ENCODE measurements at places on chromosomes 3 and 15. TPM values are rescaled to one million over a fixed set of nuclear protein-coding genes. Genes with fewer than 3 reads are reported as not detected.

The SERPINI2 gene
- total RNA-seq = not detected

- DNase-seq = no peak
Observed at GRCh38 chr15:69524296-69524695, 71.7 kb downstream of the RPLP1 start.

GRCh38 chr3:138578961-138579574 is 15.0 kb downstream of the CEP70 start:
- DNase-seq = no peak

DNA sequence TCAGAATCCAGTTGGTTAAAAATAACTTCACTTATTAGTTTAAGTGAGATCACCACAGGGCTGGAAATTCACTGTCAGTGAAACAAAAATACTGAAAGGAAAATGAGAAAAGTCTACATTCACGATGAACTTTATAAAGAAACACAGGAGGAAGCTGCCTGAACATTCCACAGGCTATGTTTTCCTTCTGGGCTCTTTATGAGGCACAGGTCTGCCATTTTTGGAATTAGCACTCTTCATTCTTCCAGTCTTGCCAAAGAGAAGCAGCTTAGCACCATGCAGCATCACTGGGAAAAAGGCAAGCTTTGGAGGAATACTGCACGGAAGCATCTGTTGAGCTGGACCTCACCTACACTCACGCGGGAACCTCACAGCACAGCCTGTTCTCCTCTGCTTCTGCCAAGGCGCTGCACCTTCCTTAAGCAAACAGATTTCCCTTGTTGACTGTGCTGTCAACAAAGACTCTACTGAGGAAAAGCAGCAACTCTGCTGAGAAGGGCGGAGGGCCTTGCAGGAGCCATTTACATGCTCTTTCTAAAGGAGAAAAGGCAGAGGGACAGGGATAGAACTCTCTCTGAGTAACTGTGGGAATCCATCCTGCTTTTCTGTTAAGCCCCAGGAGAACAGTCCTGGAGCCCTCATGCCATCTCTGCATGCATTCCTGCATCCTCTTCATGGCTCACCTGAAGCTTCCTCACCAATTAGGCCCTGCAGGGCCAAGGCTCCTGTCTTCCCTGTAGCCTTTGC is 15.7 kb downstream of the SUSD5 start:
- DNase-seq = no peak

DNA sequence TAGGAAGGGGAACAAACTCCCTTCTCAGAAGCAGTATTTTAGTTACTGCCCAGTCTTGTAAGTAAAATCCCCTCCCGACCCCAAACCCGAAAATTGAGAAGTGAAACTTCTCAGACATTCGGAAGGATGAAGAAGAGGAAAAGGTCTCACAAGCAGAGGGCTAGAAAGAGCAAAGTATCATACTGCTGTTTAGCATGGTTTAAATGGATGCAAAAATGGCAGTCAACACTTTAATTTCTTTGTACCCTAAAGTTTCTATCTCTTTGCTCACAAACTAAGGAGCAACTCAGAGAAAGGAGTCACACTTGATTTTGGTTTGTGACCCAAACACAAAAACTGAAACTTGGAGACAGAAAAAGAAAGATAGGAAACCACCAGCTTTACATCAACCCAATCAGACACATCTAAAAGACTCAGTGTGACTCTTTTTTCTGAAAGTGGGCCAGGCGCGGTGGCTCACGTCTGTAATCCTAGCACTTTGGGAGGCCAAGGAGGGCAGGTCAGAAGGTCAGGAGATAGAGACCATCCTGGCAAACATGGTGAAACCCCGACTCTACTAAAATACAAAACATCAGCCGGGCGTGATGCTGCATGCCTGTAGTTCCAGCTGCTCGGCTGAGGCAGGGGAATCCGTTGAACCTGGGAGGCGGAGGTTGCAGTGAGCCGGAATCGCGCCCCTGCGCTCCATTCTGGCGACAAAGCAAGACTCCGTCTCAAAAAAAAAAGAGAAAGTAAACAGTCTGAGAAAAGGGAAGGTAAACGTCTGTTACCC is 63.2 kb upstream of the ATP11B start:
- DNase-seq = no peak

- no peak for DNase-seq
Observed at GRCh38 chr15:79180318-79180717, 89.7 kb upstream of the RASGRF1 start.

- DNase-seq = no peak
Observed at GRCh38 chr3:170470063-170471016, 51.7 kb downstream of the CLDN11 start.

DNA sequence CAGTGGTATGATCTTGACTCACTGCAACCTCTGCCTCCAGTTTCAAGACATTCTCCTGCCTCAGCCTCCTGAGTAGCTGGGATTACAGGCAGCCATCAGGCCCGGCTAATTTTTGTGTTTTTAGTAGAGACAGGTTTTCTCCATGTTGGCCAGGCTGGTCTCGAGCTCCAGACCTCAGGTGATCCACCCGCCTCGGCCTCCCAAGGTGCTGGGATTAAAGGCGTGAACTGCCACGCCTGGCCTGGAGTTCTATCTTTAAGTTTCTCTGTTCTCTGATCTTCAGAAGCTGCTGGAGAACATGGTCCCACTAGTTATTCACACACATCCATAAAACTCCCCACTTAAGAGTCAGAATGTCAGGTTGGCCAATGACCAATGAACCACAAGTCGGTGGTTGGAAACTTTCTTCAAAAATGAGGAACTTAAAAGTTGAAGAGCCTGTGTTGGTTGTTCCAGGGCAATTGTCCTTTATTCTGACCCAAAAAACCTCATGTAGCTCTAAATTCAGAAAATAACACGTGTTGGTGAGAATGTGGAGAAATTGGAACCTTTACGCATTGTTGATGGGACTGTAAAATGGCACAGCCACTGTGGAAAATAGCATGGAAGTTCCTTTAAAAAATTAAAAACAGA is 55.9 kb upstream of the PIK3CB start:
- DNase-seq = no peak

GRCh38 chr3:56622381-56622780 is 60.7 kb downstream of the TASOR start:
- no peak for DNase-seq

The PARL gene
- total RNA-seq = 79.6 TPM

DNA sequence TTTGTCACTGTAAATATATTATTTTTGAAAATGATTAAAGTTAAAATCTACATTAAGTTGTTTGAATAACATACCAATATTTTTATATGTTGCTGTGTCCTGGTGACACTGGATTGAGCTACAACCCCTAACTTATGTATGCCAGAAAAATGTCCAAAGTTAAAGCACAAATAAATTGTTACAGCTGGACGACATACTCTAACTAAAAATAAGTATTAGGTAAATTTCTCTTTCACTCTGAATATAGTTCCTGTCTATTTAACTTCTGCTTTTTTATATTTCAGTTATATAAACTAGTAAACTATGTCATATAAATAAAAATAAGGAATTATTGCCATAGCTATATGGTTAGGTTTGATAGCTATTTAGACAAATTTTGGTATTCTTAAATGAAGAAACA is 118.5 kb upstream of the SAMMSON start:
- no peak for DNase-seq

DNA sequence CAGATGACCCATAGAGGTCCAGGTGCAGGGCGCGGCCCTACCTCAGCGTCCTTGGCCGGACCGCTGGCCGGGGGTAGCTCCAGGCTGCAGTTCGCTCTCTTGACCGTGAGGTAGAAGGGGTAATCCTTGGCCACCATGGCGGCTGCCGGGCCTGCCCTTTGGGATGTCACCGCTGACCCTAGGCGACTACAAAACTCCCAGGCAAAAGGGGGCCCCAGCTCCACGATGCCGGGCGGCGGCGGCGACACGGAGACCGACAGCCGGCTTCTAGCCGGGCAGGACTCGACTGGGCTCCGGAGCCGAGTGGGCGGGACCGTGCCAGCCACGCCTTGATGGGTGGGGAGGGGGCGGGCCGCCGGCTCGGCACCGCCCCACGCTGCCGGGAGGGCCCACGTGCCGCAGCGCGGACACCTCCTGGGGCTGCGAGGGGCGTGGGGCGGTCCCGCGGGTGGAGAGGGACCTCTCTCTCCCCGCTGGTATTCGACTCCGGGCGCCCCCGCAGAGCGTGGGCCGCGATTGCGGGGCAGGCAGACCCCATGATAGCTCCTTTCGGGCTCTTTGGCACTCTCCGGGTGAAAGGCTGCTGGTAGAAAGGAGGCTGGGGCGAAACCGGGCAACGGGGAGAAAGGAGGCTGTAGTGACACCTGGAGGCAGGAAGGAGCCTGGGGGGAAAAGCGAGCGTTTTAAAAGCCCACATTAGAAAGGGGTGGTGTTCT is at the start of gene ARHGEF3:
Gene ARHGEF3 (minus strand): TSS at position 288 of the 716 bp plus-strand sequence. CDS start 151 bp downstream, at position 137.
- DNase-seq = peak; percentile 85

The P2RY12 gene
- not detected for total RNA-seq

The UROC1 gene
- total RNA-seq = not detected

- no peak for DNase-seq
Observed at GRCh38 chr3:99471353-99472323, 166.8 kb upstream of the COL8A1 start.

DNA sequence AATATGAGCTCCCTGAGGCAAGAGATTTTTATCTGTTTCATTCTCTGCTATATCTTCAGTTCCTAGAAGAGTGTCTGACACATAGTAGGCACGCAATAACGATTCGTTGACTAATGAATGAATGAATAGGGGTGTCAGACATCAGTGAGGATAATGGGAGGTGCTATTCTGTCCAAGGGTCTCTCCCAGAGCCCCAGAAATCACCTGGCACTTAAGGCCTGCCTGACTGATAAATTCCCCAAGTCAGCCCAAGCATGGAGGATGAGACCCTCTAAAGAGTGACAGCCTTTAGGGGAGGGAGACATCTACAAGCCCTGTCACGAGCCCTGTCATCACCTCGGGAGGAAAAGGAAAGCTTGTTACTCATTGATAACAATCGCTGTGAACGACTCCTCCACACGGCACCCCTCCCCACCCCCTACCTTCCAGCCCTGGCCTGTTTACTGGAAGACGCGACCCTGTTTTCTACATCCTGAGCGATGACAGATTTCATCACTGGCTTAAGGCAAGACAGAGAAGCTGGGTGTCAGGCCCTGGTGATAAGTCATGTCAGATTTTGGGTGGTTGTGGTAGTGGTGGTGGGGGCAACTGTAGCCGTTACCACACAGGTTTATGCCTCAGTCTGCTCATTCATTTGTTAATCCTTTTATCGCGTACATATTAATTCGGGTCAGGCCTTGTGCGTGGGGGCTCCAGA is 23.1 kb downstream of the BHLHE40 start:
- DNase-seq = no peak

The SAMMSON gene
- not detected for total RNA-seq

The MST1R gene
- 62.2 TPM for total RNA-seq
